T-helper 17 cell (primary cell): ENCODE measurements at places on chromosomes 12 and 14.
A peak's percentile ranks its signal among the peaks of the same experiment; 100 is the strongest.

GRCh38 chr14:32603992-32604565 is 275.0 kb downstream of the AKAP6 start:
- DNase-seq, result no peak

DNA sequence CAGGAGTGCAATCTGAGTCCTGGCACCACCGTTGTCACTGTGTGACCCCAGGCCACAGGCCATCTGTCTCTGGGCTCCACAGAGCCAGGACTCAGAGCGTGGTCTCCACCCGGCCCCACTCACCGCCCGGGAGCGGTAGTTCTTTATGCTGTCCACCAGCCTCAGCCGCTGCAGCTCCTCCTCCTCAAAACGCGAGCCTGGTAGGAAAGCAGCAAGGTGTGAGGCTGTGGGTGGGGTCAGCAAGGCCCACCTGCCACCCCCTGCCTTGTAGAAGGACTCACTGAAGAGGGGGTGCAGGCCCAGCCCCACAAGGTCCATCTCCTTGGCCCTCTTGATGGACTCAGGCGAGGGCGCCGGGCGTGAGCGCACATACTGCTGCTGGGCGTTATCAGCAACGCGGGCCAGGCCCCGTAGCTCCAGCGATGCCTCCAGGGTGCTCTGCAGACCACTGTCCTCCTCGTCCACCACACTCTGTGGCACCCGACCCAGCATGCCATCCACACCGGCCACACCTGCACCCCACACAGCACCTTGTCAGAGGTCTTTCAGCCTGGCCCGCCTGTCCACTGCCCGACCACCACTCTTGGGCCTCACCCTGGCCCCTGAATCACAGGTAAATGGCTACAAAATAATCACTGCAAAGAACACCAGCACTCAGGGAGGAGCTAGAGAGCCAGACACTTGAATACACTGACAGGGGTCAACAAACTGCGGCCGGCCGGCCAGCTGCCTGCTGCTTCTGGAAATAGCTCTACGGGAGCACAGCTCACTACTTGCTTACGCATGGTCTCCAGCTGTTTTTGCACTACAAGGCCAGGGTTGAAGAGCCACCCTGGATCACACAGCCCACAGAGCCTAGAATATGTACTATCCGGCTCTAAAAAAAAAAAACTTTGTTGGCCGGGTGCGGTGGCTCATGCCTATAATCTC is 16.3 kb downstream of the CFAP73 start:
- DNase-seq, result no peak

GRCh38 chr14:102544747-102545460 is 35.3 kb upstream of the ANKRD9 start:
- DNase-seq, result peak; percentile 20

GRCh38 chr12:48187916-48188695 is 4.7 kb downstream of the CCDC184 start:
- DNase-seq, result no peak

GRCh38 chr14:65866886-65867285 is 454.4 kb downstream of the FUT8 start:
- no peak for DNase-seq
